ENCODE measurements at places on chromosomes 7 and 10.

DNA sequence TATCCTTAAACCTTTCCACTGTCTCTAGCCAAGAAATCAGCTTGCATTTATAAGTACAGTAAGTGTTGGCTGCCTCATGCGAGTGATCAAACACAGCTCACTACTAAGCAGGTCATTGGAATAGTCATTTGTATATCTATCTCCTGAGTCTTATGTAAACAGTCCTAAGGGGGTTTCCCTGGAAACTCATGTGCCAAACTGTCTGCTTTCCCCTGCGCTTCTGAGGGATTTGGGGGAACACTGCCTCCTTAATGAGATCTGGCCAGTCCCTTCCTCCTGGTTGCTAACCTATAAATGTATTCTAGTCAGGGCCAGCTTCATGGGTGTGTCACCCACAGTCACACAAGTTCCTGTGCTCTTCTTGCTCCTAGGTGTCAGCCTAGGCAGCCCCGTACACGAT is 133.1 kb downstream of the CD36 start:
- DNase-seq = no peak

DNA sequence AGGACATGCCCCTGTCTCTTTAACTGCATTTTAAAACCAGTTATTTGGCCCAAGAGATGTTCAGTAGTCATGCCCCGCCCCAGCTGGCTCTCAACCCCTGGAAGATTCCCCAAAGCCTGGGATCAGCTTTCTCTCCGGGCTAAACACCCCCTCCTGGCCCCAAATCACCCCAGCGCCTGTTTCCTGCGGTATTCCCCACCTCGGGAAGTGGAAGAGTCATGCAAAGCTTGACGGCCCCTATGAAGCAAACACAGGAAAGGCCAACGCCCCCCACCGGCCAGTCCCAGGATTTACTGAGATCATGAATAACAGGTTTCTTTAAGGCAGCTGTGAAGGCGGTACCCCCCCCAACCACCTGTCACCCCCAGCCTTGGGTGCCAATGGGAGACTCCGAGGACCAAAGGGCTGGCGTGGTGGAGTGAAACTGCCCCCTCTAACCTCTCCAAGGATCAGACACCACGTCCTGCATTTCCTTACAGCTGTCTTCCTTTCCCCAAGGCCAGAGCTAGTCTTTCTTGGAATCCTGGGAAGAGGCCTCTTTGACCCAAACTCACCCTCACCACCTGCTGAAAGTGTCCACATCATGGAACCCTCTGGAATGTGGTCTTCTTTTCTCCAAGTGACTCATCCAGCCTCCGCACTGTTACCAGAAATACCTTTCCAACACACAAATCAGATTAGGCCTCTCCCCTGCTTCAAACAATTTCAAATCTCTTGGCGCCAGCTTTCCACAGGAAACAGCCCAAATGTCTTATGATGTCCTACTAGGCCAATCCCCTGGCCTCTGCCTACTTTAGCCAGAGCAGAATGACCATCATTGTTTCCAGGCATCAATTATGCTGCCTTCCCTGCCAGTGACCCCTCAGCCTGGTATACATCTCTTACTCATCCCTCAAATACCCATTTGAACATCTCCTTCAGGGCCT is 301.5 kb downstream of the ZEB1 start:
- DNase-seq = no peak

GRCh38 chr10:50577681-50578350 is 45.9 kb downstream of the SGMS1 start:
- peak; percentile 51 for DNase-seq

DNA sequence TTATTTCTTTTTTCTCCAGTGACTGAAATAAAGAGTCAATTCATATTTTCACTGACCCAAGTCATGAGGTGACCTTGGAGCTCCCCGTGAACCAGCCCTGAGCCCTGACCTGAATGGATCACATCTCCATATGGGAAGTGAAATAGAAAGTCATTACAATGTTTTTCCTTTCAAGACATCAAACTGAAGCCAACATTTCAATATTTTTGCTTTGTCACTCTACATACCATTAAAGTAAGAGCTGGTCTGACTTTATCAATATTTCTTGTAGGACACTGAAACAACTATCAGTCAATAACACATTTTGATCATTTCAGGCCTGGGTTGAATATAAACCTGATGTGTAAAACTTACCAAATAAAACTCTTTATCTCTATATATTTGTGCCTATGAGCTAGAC is 249.8 kb upstream of the PHF14 start:
- no peak for DNase-seq

GRCh38 chr7:42143711-42144600 is 93.1 kb downstream of the GLI3 start:
- DNase-seq = no peak

DNA sequence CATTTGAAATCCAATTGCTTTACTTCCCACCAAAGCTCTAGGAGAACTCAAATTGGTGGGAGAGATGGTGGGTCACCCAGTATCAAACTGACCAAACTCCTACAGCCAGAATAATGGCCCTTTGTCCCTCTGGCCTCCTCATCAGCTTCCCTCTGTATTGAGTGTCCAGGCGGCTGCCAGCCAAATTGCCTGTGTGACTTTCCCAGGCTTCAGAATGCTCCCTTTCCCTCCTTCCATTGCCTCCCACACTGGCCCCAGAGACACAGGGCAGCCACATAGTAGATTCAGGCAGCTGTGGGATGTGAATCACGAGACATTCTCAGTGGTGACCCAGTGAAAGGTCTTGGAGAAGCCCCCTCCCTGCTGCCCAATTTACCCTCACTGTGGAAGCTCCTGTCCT is 12.7 kb upstream of the VDAC2 start:
- no peak for DNase-seq

- DNase-seq = no peak
Measured at GRCh38 chr10:91471602-91472001, 61.5 kb downstream of the HECTD2 start.

DNA sequence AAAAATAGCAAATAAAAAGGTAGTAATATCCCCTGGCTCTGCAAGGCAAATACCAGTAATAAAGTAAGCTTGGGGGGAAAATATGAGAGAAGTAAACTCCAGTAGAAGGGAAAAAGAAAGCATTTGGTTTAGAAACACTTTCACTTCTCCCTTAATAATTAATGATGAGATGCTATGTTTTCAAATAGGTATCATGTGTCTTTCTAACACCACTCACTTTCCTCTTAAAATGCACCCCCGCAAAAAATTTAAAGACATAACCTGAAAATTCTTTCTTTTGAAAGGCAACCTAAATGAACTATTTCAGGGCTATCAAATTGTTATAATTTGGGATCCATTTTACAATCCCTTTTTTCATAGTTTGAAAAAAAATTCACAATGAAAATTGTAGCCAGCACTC is 240.3 kb downstream of the SNX10 start:
- no peak for DNase-seq

- no peak for DNase-seq
Measured at GRCh38 chr7:98286701-98287485, 5.4 kb downstream of the BRI3 start.

GRCh38 chr7:135269921-135270320 is 36.3 kb downstream of the STRA8 start:
- no peak for DNase-seq

DNA sequence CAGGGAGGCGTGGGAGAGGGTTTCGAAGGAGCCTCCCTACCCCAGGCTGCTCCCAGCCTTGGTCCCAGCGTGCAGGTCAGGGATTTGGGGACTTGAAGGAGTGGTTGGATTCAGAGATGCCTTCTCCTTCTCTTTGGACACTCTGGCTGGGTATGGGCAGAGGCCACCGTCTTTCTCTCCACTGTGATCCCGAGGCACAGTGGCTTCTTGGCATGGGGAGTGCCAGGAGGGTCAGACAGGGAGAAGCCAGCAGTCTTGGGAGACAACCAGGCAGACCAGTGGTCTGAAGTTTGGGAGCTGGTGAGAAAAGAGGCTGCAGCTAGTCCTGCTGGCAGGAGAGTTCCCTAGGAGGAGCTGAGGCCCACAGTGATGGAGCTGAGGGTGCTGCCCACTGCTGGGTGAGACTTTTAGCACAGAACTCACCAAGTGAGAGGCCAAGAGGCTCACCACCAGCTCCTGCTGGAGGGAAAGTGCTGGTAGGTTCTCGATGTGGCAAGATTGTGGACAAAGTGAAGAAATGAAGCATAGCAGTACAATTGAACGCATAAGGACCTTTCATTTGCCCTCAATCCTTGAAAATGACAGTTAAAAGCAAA is 35.2 kb upstream of the WDFY4 start:
- no peak for DNase-seq

DNA sequence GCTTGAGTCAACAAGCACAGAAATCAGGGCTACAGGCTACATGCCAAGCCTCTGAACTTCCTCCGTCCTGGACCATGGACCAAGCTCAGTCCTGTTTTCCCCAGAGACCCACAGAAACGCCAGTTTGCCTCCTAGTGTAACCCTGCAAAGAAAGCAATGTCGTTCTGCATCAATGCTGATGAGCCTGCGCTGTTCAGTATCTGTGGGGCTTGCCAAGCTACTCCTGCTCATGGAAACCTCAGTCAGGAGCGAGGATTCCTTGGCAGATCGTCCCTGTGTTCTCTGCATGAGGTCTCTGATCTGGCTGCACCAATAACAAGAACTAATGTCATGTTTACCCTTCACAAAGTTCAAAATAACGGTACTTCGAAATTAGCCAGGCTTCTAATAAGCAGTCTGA is 495.5 kb upstream of the C7orf33 start:
- DNase-seq = peak; percentile 37

- DNase-seq = peak; percentile 41
Measured at GRCh38 chr7:88169717-88170320, 50.0 kb downstream of the SRI start.

- no peak for DNase-seq
Measured at GRCh38 chr10:103667356-103667755, 173.9 kb downstream of the NEURL1 start.

- DNase-seq = no peak
Measured at GRCh38 chr7:116802144-116802745, 60.1 kb upstream of the CAPZA2 start.

GRCh38 chr10:3813986-3814837 is 29.2 kb upstream of the KLF6 start:
- DNase-seq = no peak

GRCh38 chr7:123054357-123055133 is 59.0 kb upstream of the TAS2R16 start:
- DNase-seq = no peak

DNA sequence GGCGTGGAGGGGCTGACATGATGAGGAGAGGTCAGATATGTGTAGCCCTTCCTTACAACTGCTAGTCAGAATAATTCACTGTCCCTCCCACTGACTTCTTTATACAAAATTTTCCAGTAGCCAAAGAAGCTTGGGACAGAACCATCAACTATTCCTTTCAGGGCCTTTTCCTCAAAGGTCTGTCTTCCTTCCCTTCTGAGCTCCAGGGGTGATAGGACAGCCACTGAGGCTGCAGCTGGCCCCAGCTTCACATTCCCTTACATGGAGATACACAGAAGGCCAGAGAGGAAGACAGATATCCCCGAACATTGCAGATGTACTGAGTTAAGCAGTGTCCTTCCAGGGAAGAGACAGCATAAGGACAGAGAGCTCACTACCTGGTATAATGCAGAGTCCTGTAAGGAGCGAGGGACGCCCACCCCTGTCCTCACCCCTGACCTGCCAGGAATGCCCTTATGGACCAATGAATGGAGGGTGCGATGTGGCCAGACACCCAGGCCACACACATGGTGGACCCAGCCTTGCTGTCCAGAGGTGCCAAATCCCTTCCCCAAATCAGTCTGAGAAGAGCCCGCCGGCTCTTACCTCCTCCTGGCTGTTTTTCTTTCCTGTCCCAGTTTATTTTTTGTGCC is 754.7 kb downstream of the GRID1 start:
- DNase-seq = no peak

Data from cerebellum (tissue), 4 donors.